Activated gamma-delta T cell (primary cell): ENCODE measurements at places on chromosomes 6 and 20.

- no peak for DNase-seq
Measured at GRCh38 chr6:124389127-124389526, 573.1 kb upstream of the RNF217 start.

DNA sequence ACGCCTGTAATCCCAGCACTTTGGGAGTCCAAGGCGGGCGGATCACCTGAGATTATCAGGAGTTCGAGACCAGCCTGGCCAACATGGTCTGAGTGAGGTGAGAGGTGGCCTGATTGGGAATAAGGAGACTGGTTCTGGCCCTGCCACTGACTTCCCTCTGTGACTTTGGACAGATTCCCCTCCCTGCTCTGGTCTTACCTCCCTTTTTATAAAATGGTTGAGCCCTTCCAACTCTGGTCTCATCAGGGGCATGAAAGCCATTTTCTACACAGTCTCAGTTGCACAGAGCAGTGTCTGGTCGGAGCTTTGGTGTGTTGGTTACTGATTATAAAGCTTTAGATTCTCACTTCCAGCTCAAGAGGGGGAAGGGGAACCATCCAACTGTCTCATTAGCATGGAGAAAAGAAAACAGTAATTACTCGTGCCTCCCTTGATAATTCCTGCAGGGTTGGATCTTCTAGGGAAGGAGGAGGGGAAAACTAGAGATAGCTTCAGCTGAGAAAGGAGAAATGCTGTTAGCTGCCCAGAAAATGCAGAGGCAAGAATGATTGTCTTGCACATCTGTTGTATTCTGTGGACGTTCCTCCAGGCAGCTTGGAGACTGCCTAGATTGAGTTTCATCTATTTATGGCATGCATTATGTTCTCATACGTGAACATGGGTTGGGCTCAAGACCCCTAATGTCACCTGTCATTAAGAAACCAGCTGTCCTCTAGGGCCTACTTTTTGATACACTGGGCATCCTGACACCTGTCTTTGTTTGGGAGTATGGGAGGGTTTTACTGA, 30.4 kb downstream of the RALY start:
- DNase-seq, result no peak

DNA sequence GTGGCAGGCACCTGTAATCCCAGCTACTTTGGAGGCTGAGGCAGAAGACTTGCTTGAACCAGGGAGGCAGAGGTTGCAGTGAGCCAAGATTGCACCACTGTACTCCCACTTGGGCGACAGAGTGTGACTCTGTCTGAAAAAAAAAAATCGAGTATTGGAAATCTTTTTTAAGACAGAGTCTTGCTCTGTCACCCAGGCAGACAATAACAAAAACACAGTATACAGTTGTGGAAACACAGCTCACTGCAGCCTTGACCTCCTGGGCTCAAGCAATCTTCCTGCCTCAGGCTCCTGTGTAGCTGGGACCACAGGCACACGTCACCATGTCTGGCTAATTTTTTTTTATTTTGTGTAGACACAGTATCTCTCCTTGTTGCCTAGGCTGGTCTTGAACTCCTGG, 15.0 kb downstream of the NANP start:
- no peak for DNase-seq

DNA sequence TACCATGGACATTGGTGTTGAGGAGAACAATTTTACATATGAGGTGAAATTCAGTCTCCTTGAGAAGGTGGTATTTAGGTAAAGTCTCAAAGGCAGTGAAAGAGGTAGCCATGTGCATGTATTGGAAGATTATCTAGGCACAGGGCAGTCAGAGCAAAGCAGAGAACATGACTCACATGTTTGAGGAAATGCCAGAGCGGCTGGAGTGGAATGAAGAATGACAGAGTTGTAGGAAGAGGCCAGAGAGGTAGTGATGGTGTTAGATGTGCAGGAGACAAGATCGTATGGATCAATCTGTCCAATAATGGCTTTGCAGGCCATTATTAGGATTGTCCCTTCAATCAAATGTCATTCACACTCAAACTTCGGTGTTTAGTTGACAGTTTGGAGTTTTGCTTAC, 449.4 kb upstream of the PTCHD4 start:
- no peak for DNase-seq

DNA sequence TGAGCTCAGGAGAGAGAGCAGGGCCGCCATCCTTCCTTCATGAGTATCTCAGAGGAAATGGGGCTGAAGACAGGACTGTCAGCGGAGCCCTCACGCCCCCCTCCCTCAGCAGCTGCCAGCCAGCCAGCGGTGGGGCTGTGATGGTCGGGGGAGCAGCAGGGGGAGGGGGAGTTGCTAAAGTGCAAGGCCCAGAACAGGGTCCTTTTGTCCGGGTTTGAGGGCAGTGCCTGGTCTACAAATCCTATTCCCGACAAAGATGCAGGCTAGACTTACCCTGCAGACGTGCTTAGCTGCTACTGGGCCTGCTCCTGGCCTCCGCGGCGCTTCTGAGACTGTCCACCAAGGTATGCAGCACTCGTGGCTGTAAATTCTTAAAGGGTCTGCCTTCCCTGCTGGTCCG, 593.4 kb upstream of the CDH4 start:
- DNase-seq, result no peak

DNA sequence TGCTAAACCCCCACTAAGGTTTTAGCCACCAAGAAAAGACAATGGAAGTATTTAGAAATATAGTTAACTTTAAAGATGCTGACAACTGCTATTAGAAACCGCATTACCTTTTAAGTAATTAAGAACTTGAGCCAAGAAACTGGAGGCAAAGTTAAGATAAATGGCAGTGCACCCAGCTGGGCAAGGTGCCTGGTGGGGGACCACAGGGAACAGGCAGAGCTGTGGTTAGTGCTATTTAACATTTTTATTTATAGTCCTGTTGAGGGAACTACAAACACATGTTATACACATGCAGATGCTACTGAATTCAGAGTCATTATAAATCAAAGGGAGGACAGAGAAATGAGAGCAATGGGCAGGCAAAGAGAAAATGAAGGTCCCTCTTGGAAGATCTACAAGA, 447.9 kb downstream of the TFAP2B start:
- no peak for DNase-seq

- DNase-seq, result no peak
Measured at GRCh38 chr20:42181064-42181463, 562.9 kb upstream of the CHD6 start.
